Uterus (tissue), 4 donors: ENCODE measurements at places on chromosomes 3 and 15. TPM values are rescaled to one million over a fixed set of nuclear protein-coding genes. Genes with fewer than 3 reads are reported as not detected.

CD80 gene
- total RNA-seq, result 0.14 TPM

PLCB2 gene
- 10.2 TPM for total RNA-seq

MYRIP gene
- total RNA-seq, result 8.2 TPM

MORC1 gene
- total RNA-seq, result not detected

DIS3L gene
- 25.6 TPM for total RNA-seq

GXYLT2 gene
- total RNA-seq, result 20.3 TPM

SLC2A2 gene
- not detected for total RNA-seq

GOLGA8J gene
- total RNA-seq, result 0.37 TPM

AHSG gene
- not detected for total RNA-seq

ZWILCH gene
- total RNA-seq, result 2.4 TPM

SATB1 gene
- total RNA-seq, result 82.1 TPM

SENP8 gene
- total RNA-seq, result 0.77 TPM

AAGAB gene
- 39.5 TPM for total RNA-seq

DNA sequence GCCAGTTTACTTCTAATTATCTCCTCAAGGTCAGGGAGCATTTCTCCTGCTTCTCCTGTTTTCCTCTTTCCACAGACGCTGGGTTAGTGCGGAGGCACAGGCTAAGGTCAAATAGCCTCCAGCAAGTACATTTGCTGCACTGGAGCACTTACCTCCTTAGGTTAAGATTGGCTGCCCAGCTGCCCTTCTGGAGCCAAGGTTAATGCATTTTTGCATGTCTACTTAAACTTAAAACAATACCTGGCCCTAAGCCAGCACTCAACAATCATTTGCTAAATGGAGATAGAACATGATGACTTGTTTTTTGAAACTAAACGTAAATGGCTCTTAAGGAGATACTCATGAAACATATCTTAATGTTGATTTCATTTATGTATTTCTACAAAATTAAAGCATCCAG lies 83.5 kb downstream of the SSR3 start:
- DNase-seq, result no peak

- no peak for DNase-seq
Observed at GRCh38 chr3:172519740-172520139, 3.5 kb downstream of the TNFSF10 start.

DNA sequence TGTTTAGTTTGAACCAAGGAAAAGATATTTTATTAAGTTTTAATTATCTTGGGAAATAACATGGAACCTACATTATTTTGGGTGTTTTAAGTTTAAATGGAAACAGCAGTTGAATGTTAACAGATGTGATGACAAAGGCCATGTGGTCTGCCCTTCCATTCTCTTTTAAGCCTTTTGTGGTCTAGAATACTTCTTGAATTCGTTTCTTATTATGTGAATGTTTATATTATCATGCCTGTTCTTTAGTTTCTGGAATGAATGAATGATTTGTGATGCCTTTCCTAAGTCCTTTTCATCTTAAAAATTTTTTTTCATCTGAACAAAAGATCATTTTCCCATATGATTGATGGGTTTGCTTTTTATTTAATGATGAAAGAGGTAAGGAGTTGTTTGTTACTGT lies 44.6 kb downstream of the SNRK start:
- DNase-seq, result no peak

- peak; percentile 54 for DNase-seq
Observed at GRCh38 chr15:40238532-40239403, at the start of gene PAK6. Gene PAK6 (plus strand): TSS chr15:40239063. CDS start chr15:40264786, 25,723 bp downstream.

GRCh38 chr3:144351011-144351410 lies 379.4 kb downstream of the DIPK2A start:
- DNase-seq, result no peak

- DNase-seq, result no peak
Observed at GRCh38 chr3:120153294-120153693, 59.0 kb upstream of the GSK3B start.

DNA sequence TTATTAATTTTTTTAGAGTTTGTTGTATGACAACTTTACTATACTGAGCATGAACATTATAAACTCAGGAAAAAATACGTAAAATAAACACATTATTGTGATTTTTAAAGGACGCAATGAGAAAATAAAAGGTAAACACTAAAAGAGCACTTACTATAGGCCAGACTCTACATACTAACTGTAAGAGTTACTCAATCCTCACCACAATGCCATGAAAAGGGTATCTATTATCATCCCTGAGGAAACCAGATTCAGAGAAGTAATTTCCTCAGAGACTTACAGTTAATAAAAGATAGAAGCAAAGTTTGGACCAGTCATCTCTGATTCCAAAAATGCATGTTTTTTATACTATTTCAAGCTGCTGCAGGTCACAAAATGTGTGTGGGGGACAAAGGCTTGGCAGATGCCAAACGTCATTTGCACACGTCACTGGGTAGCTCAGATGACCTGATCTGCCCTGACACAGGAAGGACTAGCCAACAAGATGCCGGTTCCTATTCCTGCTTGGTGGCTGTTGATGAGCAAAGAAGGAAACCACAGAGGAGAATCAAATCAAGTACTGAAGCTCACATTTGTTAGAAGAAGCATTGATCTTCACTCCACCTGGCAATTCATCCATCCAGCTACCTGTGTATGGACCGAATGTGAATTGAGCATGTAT lies 42.3 kb downstream of the KLHL6 start:
- no peak for DNase-seq

DNA sequence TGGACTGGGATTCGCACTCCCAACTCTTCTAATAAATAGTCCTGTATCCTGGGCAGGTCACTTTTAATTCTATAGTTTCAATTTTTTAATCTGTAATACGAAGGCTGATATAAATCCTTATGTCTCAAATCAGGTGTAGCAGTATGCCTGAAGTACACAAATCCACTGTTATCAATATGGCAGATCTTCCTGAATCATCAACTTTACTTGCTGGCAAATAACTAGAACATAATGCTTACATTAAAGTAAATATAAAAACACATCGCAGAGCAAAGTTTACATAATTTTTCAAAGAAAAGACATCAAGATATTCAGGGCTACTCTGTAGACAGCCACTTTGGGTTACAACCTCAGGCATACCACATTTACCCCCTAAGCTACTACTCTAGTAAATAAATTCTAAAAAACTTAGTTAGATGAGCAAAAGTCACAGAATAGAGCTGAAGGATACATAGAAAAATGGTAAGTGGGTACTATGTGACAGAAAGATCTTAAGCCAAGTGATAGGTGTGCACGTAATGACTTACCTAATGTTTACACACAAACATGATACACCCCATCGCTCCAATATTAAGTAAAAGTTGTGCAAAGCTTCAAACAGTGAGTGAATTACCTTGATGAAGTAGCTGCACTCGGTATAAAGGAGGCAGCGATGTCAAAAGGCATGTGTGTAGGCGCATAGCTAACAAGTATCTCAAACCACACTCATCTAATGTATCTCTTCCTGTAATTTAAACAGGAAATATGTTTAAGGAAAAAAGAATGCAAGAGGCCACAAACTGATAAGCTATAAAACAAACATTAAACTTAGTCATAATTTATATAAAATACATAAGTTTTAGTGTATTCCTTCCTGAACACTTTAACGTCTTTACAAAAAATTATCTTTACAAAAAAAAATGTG lies 127.9 kb downstream of the DMXL2 start:
- no peak for DNase-seq

DNA sequence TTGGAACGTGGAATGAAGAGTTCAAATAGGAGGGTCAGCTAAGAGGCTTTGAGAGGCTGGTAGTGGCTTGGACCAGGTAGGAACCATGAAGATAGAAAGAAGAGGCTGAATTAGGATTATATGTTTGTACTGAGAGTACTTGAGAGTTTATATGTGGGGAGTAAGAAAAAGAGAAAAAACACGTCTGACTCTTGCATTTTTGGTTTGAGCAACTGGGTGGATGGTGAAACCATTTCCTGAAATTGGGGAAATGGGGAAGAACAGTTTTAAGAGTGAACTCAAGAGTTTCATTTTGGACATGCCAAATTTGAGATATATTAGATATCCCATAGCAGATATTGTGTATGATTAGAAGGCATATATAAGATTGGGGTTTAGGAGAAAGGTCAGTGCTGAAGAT lies 92.9 kb upstream of the TNIK start:
- no peak for DNase-seq

- DNase-seq, result no peak
Observed at GRCh38 chr3:137866933-137867332, 102.8 kb downstream of the SOX14 start.

- DNase-seq, result no peak
Observed at GRCh38 chr3:179658606-179659005, 5.8 kb downstream of the USP13 start.

- DNase-seq, result no peak
Observed at GRCh38 chr3:86869566-86869965, 121.4 kb downstream of the VGLL3 start.

DNA sequence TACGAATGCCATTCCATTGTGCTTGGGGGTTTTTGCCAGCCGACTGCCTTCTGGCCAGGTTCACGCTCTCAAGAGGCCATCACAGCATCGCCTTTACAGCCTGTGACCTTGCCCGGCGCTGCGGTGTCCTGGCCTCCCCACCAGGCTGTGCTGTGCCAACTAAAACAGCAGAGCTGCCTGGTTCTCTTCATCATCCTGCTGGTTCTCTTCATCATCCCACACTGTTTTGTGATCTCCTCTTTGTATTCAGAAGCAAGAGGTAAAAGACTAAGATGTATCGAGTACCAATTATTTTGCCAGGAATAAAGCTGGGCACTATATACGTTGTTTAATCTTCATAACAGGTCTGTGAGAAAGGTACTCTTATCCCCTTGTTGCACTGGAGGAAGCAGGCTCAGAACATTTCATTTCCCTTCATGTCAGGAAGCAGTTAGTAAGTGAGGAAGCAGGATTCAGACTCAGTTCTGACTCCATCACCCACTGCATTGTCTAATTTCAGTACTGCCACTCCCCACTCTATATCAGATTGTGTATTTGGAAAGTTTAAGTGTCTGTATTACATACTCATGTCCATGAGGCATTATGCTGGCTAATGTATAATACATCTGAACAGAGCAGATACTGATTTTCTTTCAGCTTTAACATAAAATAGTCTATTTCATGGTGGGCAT lies 92.7 kb downstream of the LRRC28 start:
- DNase-seq, result peak; percentile 26

- DNase-seq, result no peak
Observed at GRCh38 chr15:71844916-71845315, 34.6 kb downstream of the NR2E3 start.

GRCh38 chr3:69425249-69425648 lies 39.4 kb upstream of the FRMD4B start:
- DNase-seq, result no peak

DNA sequence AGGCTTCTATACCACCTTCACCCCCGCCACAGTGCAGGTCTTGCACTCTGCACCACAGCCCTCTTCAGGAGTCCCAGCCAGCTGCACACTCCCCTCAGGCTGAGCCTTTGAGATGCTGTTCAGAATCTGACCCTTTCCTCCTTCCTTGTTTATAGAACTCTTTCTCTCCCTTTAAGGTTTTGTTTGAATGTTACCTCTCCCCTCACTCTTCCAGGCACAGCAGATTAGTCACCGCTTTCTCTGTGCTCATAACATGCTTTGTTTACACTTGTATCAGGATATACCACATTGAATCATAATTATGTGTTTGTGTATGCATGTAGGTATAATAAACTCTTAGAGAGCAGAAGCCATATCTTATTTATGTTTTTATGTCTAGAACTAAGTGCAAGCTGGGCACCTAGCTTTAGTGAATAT lies 168.4 kb upstream of the BCL6 start:
- peak; percentile 25 for DNase-seq

GRCh38 chr3:72818905-72819304 lies 29.3 kb downstream of the SHQ1 start:
- DNase-seq, result no peak

DNA sequence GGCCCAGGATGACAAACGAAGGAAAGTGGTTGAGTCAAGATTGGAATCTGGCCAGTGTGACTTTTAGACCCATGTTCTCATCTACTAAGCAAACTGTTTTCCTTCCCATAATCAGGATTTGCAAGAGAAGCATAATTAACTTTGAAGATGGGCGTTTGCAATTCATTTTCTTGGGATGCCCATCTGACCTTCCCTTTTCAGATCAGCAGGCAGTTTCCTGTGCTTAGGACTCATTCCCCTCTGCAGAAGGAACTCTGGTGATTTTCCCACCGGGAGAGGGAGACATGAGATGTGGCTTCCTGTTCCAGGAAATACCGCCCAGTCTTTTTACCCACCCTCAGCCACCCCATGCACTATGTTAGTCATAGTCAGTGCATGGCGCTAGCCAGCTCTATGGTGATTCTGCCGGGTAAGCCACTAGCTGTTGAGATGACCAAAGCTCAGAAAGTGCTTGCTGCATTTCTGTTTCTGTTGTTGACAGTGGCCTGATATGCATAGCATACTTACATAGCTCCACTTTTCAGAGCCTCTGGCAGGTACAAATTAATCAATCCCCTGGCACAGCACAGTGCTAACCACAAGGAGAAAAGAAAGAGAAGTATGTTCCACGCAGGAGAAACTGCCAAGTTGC lies 129.4 kb downstream of the VGLL4 start:
- DNase-seq, result peak; percentile 53

GRCh38 chr15:25600751-25601150 lies 161.9 kb upstream of the UBE3A start:
- no peak for DNase-seq

GRCh38 chr3:125528920-125529319 lies 8.9 kb upstream of the SNX4 start:
- DNase-seq, result no peak

GRCh38 chr3:150778793-150779401 lies 15.9 kb upstream of the SIAH2 start:
- DNase-seq, result no peak

GRCh38 chr3:40417845-40418543 lies 31.0 kb downstream of the ENTPD3 start:
- DNase-seq, result no peak

- DNase-seq, result no peak
Observed at GRCh38 chr3:81709606-81710005, 51.8 kb downstream of the GBE1 start.
